Activated CD8-positive, alpha-beta T cell treated with anti-CD3 and anti-CD28 coated beads, Interleukin-2, amount 10 ng/mL, durations not matched to agents 7 days and 5 days (primary cell): ENCODE measurements at places on chromosomes 11 and 22.

DNA sequence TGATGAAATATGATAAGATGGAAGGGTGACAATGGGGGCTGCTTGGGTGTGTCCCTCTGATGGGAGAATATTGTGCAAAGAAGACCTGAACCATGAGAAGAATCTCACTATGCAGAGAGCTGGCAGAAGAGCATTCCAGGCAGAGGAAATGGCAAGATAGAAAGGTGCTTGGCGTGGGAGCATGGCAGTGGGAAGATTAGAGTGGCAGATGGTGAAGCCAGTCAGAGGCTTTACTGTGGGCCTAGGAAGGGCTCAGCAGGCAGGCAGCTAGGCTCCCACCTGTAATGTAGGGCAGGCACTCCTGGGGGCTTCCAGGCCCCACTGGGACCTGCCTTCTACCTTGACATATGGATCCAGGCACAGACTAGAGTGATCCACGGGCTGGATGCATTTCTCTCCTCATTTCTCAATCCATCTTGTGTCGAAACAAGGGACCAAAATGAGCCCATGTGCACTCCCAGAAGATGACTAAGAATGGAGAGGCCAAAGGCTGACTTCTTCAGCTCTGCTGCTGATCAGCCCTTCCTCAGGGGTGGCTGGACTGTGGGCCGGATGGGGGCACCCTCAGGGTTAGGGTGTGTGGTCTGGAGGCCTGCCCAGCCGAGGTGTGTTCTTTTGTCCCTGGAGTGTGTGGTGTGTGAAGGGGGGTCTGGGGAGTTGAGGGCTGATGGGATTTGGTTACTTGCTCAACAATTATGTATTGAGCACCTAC, 88.3 kb downstream of the TSPAN18 start:
- no peak for DNase-seq
- no peaks in the 10 kb centered on the region for H3K36me3 ChIP-seq
- no peak overlapping the region for H3K27ac ChIP-seq
- H3K27me3 ChIP-seq: peaks cover 2% of the 10 kb centered on the region
- H3K4me1 ChIP-seq: no peaks in the 10 kb centered on the region

DNA sequence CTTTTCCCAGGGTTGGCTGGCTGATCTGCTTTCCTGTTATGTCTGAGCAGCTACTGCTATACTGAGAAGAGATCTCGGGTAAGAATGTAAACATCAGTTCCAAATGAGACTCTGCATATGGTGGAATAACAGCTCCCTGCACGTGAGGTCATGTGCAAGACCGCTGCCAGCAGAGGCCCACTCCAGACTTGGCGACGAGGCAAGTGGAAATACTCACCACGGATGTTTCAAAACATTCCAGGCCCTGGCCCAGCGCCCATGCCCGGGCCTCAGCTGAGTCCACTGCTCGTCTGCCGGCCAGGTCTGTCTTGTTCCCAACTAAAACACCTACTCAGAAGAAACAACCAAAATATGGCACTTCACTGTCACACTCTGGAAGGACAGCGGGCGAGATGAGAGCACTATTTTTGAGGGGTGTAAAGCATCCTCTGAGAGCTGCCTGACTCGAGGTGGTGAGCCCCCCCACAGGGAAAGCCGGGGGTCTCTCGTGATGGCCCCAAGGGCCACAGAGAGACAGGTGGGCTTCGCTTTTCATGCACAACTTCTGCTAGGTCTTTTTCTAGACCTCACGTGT, 13.1 kb downstream of the IFT27 start:
- H3K4me3 ChIP-seq: no peak overlapping the region
- no peak overlapping the region for H3K27ac ChIP-seq
- H3K27me3 ChIP-seq: no peaks in the 10 kb centered on the region
- DNase-seq: no peak
- H3K4me1 ChIP-seq: no peaks in the 10 kb centered on the region

DNA sequence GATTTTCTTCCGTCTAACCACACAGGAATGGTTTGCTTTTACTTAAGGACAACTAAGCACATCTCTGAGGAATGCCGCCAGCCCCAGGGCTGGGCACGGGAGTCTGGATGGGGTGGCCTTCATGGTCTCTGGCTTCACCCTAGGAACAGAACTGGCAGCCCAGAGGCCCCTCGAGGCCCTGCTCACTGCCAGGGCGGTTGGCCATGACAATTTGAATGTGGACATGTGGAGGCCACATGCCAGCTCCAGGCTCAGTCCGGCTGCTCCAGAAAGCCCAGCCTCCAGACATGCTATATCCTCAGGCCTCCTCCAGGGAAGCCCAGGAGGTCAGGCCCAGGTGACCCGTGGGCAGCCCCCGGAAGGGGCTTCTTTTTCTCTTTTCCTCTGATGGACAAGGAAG, 84.0 kb upstream of the FGF3 start:
- DNase-seq: no peak
- no peak overlapping the region for H3K27ac ChIP-seq
- no peaks in the 10 kb centered on the region for H3K36me3 ChIP-seq
- no peak overlapping the region for H3K4me3 ChIP-seq
- H3K4me1 ChIP-seq: no peaks in the 10 kb centered on the region

DNA sequence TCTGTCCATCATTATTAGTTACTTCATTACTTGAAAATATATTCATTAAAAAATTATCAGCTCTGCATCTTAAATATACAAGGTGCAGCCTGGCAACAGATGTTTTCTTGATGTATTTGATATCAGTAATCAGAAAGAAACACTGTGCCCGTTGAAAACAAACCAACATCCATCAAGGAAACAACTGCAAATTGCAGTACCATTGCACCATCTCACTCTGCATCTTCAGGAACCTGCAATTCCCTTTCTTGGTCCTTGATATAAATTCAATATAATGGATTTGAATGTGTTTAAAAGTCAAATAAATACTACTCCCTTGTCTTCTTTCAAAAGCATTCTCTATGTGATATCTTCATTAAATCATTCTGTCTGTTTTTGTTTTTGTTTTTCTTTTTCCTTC, 1131.2 kb downstream of the FAM181B start:
- H3K27me3 ChIP-seq: no peaks in the 10 kb centered on the region
- no peak overlapping the region for H3K4me3 ChIP-seq
- H3K27ac ChIP-seq: no peak overlapping the region

DNA sequence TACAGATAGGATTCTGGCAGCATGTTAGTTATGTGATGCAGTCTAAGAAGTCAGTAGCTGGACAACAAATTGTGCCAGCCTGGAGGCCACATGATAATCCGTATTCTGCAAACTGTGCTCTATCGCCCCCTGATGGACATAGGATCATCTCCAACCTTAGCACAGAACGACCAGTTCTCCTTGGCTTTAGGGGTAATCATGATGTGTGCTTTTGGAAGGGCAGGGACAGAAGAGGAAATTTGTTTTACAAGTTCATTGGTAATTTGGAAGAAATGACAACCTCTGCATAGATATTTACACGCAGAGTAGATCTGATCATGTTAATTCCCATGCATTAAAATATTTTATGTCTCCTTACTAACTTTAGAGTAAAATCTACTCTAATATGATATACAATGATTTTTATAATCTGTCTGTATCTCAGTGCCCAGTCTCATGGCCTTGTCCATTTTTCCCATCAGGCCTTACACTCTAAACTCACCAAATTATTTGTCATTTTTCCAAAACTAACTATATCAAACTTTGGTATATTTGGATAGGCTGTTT, 12.1 kb downstream of the OR10D3 start:
- no peak overlapping the region for H3K4me3 ChIP-seq
- no peak overlapping the region for H3K27ac ChIP-seq
- no peaks in the 10 kb centered on the region for H3K36me3 ChIP-seq
- peak; percentile 63 for DNase-seq
- no peaks in the 10 kb centered on the region for H3K4me1 ChIP-seq
- H3K27me3 ChIP-seq: peaks cover 13% of the 10 kb centered on the region

DNA sequence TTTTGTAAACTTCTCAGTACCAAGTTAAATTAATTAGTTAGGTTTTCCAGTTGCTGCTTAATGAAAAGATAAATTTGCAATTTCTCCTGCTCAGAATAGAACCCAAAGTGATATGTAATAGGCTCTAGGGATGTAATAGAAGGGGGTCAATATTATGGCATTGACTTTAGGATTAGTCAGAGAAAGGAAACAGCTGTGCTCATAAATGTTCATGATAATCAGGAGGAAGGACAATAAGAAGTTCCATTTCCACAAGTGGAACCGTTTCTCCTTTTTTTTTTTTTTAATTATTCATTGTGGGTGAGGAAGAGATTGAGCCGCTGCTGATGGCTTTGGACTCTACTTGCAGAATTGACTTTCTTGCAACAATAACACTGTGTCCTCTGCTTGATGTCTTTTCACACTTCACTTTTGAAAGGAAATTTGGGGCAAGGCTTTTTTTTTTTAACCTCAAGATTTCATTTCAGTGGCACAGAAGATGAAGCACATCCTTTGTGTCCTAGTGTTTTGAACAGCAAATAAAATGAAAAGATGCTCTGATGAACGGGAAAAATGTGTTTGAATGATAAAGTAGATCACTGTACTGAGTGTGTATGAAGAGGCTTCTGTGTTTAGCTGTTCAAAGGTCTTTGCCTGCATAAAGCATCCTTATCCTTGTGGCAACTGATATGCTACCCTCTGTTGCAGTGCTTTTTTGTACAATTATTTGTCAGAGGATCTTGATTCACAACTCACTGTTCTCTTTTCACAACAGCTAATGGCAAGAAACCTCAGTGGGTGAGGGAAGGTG, 62.4 kb downstream of the GAS2 start:
- no peak overlapping the region for H3K27ac ChIP-seq
- H3K27me3 ChIP-seq: peaks cover 3% of the 10 kb centered on the region
- no peak overlapping the region for H3K4me3 ChIP-seq
- H3K36me3 ChIP-seq: no peaks in the 10 kb centered on the region
- H3K4me1 ChIP-seq: no peaks in the 10 kb centered on the region

DNA sequence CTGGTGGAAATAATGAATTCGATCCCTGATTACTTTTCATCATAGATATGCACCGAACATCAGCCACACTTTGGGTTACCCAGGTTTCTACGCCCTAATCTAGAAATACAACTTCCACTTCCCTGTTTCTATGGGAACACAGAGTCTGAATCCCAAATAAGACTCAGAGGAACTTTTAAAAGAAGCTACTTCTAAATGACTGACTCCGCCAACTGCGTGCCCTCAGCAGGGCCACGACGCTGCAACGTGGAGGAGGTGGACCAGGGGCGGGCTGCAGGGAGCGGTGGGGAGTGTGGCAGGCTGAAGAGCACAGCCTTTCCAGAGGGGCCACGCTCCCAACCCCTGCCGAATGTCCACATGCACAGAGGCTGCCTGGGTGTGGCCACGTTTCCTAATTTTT, 304.0 kb downstream of the SHANK2 start:
- H3K27me3 ChIP-seq: no peaks in the 10 kb centered on the region
- no peaks in the 10 kb centered on the region for H3K4me1 ChIP-seq
- H3K27ac ChIP-seq: no peak overlapping the region
- no peak for DNase-seq
- no peaks in the 10 kb centered on the region for H3K36me3 ChIP-seq

DNA sequence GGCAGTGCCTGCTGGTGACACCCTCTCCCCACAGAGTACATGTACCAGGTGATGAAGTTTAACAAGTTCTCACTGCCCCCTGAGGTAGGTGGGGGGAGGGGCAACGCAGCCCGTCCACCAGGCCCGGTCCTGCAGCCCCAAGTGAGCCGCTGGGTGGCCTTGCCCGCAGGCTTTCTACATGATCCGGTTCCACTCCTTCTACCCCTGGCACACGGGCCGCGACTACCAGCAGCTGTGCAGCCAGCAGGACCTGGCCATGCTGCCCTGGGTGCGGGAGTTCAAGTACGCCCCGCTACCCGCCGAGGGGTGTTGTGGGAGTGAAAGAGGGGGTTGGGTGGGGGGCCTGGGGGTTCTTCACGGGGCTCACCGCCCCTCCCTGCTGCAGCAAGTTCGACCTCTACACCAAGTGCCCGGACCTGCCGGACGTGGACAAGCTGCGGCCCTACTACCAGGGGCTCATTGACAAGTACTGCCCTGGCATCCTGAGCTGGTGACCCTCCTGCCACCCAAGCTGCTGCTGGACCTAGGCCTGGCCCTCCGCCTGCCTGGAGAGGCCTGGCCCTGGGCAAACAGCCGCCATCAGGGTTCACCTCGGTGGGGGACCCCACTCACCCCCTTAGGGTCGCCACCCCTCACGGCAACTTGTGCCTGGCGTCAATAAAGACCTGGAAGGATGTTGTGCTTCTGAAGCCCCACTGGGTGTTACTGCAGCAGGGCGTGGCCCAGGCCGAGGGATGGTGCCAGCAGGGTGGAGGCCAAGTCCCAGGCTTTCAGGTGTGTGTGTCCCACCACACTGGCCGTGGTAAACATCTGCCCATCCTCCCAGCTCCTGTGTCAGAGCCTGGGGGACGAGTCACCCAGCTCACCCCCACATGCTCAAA, 2.9 kb downstream of the MIOX start:
- H3K27me3 ChIP-seq: peaks cover 2% of the 10 kb centered on the region
- no peak for DNase-seq
- H3K36me3 ChIP-seq: no peaks in the 10 kb centered on the region
- H3K4me3 ChIP-seq: no peak overlapping the region

DNA sequence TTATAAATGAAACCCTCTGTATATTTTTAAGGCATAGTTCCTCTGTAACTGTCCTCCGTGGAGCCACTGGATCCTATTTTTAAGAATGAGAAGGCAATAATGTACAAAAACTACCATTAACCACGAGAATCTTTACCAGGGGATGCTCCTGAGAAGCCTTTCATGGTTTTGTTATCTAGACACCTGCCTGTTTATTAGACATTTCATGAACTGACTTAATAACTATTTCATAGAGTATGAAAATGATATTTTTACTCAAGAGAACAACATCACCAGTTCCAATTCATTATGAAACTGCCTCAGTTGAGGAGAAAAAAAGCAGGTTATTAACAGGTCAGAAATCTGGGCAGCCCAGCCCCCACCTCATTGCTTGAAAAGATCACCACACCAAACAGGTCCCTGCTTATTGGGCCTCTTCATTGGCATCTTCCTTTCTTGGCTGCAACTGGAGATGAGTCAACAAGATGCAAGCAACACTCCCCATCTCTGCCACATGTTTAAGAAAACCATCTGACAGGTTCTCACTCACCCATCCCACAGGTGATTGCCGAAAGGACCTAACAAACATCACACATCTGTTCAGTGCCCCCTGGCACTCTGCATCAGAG, 27.8 kb downstream of the ETS1 start:
- H3K36me3 ChIP-seq: no peaks in the 10 kb centered on the region
- DNase-seq: no peak

DNA sequence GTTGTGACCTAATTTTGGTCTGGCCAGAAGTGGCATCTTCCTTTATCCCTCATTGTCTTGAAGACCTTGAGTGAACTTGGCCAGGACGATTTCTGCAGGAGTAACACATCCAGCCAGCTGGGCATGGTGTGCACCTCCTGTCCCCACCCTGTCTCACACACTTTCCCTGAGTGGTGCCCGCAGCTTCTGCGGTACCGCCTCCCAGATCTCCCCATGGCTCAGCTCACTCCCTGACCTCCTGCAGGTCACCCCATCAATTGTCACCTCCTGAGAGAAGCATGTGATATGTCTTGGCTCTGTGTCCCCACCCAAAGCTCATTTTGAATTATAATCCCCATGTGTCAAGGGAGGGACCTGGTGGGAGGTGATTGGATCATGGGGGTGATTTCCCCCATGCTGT, 50.2 kb upstream of the TP53I11 start:
- no peaks in the 10 kb centered on the region for H3K36me3 ChIP-seq
- H3K4me1 ChIP-seq: no peaks in the 10 kb centered on the region
- H3K4me3 ChIP-seq: no peak overlapping the region
- H3K27me3 ChIP-seq: peaks cover 12% of the 10 kb centered on the region
- no peak for DNase-seq

- H3K4me3 ChIP-seq: peak overlapping the region; percentile 96
- H3K27ac ChIP-seq: peak overlapping the region; percentile 94
- peaks cover 3% of the 10 kb centered on the region for H3K27me3 ChIP-seq
- DNase-seq: peak; percentile 64
- peaks cover 68% of the 10 kb centered on the region for H3K4me1 ChIP-seq
Observed at GRCh38 chr22:38180841-38181452, 683 bp downstream of the PLA2G6 start.

GRCh38 chr22:50691521-50691920, 18.9 kb downstream of the SHANK3 start:
- H3K27ac ChIP-seq: no peak overlapping the region
- no peaks in the 10 kb centered on the region for H3K36me3 ChIP-seq
- H3K4me3 ChIP-seq: no peak overlapping the region
- peak; percentile 65 for DNase-seq
